ENCODE measurements at places on chromosomes 4 and X.
A peak's percentile ranks its signal among the peaks of the same experiment; 100 is the strongest.

- no peak for DNase-seq
Measured at GRCh38 chr4:119011607-119011988, 122.9 kb downstream of the SYNPO2 start.

- no peak for DNase-seq
Measured at GRCh38 chr4:184896868-184897715, 71.3 kb upstream of the ACSL1 start.

GRCh38 chr4:122766950-122767349 is 34.4 kb downstream of the BBS12 start:
- no peak for DNase-seq

DNA sequence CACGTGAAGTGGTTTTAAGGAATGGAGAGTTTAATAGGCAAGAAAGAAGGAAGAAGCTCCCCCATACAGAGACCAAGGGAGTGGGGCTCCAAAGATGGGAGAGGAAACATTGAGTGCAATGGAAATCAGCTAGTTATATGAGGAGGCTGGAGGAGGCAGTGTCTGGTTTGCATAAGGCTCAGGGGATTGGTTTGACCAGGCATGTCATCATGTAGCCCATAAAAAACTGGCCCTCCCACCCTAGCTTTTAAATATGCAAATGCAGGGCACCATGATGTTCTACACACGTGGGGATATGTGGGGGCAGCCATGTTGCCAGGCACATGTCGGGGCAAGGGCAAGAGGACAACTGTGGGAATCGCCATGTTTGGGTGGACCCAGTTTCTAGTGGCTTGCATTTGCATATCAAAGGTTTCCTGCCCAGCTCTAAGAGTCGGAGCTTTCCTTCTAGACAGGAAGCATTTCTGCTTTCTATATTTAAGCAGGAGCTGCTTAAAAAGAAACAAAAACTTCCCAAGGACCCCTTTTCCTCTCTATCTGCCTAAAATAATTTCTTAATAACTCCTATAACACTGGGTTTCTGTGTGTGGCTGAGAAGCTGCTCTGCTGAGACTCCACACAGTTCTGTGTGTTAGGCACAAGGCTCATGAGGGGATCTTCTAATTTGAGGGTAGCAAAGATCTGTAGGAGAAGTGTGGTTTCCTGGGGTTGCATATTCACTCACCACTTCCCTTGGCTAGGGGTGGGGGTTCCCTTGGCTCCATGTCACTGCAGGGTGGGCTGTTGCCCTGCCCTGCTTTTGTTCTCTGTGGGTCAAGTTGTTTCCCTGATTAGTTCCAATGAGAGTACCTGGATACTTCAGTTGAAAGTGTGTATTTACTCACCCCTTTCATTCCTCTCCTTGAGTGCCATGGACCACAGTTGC is 113.5 kb downstream of the VSIG4 start:
- no peak for DNase-seq

- DNase-seq = no peak
Measured at GRCh38 chrX:115535844-115536243, 25.1 kb upstream of the PLS3 start.

- peak; percentile 84 for DNase-seq
Measured at GRCh38 chr4:181674315-181674875, 568.8 kb upstream of the TENM3 start.

DNA sequence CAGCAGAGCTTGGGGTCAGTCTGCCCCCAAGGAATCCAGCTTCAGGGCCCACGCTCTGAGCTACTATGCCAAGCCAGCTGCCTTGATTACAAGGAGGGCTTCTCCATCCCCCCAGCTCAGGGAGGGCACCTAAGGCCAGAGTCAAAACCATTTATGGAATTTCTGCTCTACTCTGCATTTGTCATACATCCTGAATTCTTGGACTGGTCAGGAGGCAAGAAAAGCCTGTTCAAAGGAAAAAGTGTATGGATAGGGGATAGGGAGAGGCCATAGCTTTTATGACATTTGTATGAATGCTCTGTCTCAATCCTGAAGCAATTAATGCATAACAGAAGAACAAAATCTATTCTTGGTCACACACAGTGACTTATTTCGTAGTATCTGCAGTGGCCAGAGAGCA is 32.2 kb downstream of the EDNRA start:
- no peak for DNase-seq

DNA sequence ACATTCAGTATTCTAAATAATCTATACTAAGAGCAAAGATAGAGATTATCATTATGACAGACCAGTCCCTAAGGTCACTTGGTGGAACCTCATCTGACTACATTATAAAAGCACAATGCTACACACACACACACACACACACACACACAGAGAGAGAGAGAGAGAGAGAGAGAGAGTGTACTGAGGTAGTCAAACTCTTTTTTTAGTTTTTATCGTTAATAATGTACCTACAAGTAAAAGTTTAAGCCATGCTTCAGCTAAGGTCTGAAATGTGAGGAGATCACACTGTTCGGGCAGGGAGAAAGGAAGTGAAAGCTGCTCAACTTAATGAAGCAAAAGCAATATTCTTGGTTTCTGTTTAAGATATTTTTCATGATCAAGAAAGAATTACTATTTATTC is 75.8 kb upstream of the CCDC160 start:
- DNase-seq = no peak

- DNase-seq = no peak
Measured at GRCh38 chrX:46029777-46030176, 515.4 kb downstream of the ZNF674 start.

DNA sequence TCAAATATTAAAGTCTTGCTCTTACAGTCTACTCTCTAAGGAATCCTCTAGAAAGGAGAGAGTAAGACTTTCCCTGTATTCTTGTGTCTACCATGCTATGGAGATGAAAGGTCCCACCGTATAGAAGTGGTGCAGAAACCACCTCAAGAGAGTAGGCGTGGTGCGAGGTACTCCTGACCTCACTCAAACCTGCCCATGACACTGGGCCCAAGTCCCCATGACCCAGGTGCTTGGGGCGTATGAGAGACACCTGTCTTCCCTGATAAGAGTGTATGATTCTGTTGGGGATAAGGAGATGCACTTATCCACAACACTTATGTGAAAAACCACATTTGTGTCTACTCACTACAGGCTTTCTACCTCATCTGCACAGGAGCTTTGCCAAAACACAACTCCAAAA is 55.0 kb upstream of the STS start:
- no peak for DNase-seq

All from fibroblast of skin of left biceps (primary cell).